ENCODE measurements at places on chromosomes 5 and 9.

DNA sequence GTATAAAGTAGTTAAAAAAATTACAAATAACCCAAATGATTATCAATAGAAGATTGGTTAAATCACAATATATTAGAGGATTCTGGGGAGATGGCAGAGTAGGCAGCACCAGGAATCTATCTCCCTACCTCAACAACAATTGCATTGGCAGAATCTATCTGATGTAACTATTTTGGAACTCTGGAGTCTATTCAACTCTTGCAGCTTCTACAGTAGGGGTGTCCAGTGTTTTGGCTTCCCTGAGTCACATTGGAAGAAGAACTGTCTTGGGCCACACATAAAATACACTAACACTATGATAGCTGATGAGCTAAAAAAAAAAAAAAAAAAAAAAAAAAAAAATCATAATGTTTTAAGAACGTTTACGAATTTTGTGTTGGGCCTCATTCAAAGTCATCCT is 29.2 kb upstream of the ECM2 start:
- peak; percentile 48 for DNase-seq

DNA sequence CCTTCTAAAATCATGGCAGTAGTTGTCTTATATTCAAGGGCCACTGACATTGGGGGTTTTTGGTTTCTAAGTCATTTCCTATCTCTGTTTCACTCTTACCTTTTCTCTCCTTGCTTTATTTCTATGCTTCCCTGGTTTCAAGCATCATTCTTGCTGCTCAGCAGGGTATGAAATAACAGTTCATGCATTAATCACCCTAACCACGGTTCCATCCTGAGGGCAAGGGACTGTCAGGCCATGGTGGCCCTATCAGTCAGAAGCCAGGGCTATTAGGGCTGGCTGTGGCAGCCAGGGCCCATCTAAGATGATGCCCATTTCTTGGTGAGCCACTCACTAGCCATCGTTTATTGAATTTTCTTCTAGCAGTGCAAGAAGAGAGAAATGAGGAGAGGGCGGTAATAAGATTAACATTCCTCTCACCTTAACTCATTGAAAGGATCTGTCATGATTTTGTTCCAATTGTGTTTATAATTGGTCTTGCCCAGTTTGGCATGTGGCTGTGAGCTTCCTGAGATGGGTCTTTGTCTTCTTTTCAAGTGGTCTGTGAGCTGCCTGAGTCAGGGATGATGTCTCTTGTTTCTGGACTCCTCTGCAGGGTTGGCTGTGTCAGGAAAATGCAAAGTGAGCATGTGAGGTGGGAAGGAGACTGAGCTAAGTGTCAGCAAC is 45.2 kb downstream of the CYSTM1 start:
- peak; percentile 36 for DNase-seq

GRCh38 chr9:111871499-111871855 is 25.1 kb upstream of the UGCG start:
- no peak for DNase-seq

GRCh38 chr5:154320224-154321089 is 125.3 kb upstream of the SAP30L start:
- DNase-seq: no peak

- DNase-seq: no peak
Measured at GRCh38 chr5:64883912-64884311, 115.2 kb downstream of the CWC27 start.

DNA sequence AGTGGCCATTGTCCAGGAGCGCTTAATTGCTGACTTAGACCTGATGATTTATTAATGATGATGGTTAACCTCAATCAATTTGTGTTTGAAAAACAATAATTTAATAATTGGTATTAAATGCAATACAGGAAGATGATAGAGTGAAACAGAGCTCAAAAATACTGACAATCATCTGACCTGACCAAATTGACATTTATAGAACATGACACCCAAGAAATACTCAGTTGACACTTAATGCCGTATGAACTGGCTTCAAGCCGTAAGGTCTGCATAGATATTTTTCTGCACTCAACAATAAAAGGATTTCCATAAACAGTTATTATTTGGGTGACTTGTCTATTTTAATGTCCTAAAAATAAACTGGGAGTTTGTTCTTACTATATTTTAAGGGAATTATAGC is 159.2 kb downstream of the TRIO start:
- DNase-seq: no peak

Data from fibroblast of skin of scalp (primary cell).